Fibroblast of the conjunctiva (primary cell): ENCODE measurements at places on chromosomes 7 and 10.

DNA sequence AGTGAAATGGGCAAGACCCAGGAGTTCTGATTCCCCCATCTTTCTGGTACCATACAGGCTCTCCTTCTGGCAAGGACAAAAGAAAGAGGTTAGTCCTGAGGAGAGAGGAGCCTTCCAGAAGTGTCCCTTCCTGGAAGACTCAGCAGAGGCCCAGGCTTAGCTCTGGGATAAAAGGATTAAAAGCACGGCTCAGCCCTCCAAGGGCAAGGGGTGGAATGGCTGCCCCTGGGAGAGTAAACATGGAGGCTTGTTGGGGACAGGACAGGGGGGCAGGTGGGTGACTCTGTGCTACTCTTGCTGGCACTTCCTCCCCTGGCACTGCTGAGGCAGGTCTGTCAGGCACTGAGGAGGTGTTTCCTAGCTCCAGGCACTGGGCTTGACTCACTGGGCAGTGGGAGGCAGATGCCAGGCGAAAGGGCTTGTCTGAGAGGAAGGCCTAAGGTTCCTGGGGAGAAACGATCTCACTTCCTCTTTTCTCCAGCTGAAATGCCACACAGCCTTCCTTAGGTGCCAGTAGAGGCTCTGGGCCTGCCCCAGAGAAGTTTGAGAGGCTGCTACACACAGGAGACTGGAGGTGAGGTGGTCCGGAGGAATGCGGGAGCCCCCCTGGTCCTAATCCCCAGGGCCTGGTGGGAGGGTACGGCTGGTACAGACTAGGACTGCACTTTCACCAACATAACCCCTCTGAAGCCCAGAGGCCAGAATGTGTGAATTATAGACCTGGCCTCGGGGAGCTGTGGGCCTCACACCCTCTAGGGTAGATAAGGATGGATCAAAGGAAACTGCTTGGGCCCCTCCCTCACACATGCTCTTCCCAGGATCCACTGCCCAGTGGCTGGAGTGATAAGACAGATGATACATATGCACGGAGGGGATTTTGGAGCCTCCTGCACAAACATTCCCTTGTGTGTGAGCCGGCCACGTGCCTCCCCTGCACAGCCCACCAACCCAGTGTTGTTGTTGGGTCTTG, 63.2 kb upstream of the PODXL start:
- DNase-seq: no peak

DNA sequence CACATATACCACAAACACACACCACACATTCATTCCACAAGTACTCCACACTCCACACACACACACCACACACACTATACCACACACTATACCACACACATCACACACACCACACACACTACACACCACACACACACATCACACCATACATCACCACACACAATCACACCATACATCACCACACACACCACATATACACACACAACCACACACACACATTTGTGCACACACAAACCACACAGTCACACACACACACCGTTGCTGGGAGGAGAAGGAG, 112.8 kb downstream of the PTPN20 start:
- no peak for DNase-seq

DNA sequence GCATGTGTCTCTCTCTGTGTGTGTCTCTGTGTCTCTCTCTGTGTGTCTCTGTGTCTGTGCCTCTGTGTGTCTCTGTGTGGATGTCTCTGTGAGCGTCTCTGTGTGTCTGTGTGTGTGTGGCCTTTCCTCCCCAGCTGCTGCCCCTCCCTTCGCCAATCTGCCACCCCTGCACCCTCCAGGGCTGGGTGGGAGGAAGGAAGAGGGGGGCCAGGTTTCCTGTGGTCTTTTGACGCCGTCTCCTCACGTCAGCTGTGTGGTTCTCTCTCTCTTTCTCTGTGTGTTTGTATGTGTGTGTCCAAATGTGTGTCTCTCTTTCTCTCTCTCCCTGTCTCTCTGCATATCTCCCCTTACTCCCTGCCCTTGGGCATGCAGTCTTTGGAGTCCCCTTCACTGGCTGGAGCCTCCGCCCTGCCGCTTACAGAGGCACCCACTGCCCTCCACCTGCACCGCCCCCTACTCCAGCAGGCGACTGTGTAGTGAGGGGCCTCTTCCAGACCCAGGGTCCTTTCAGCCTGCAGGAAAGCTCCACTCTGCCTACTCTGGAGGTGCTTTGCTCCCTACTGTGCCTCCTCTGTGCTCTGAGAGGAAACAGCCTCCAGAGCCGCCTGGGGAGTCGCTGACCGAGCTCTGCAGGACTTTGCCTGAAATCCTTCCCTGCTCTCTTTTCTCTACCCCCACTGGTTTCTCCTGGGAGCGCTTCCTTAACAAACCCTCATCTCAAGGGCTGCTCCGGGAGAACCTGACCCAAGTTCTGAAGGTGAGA, 44.2 kb upstream of the C10orf71 start:
- no peak for DNase-seq

DNA sequence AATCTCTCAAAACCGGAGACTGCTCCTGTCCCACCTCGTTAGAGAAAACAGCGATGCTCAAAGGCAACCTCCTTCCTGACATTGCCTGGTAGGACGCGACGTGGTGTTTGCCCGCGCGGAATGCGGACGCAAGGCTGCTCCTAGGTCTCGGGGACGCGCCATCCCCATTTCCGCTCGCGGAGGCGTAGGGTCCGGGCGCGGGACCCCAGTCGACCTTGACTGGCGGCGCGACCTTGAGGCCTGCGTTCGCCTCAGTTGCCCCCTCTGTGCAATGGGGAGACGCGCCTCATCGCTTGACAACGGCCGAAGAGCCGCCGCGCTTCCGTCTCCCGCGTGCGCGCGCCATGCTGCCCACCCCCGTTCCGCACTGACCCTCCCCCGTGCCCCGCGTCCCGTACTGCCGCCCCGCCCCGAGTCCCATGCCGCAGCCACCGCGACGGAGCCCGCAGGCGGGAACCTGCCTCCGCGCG, 412 bp upstream of the PPIA start:
- no peak for DNase-seq

DNA sequence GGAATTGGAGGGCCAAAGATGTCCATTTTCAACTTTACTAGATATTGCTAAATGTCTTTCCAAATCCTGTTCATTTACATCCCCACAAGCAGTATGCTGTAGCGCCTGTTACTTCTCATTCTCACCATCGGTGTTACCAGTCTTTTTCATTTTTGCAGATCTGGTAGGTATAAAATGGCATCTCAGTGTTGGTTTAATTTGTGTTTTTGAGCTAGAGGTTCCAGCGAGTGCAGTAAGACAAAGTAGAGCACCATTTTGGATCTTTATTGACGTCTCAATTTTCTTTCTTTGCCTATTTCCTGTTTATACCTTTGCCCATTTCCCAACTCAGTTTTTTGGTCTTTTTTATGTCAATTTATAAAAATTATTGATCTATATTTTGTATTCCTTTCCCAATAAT, 55.6 kb downstream of the NRF1 start:
- DNase-seq: no peak
